Central memory CD8-positive, alpha-beta T cell (primary cell): ENCODE measurements at places on chromosomes 2 and 18.

- no peak for DNase-seq
Observed at GRCh38 chr2:66446941-66447340, 12.0 kb downstream of the MEIS1 start.

GRCh38 chr18:74376523-74376922 lies 60.9 kb downstream of the C18orf63 start:
- DNase-seq = peak; percentile 2

DNA sequence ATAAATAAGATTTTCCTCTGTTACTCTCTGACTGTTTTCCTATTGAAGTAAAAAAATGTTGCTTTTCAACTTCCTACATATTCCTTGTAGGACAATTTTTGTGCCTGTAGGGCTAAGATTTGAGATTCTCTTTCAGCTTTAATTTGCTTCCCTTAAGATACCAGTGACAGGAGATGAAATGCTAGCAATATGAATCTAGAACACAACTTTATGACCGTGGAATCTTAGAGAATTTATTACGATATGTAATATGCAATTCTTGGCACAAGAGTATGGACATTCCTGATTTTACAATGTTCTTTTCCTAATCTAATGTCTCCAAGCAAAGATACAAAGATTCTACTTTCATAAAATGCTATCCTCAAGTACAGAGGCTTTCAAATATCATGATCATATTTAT lies 180.9 kb downstream of the KCNE4 start:
- DNase-seq = no peak

GRCh38 chr2:84690225-84690624 lies 173.9 kb downstream of the DNAH6 start:
- no peak for DNase-seq

- DNase-seq = no peak
Observed at GRCh38 chr18:34834897-34835296, 124.8 kb downstream of the DTNA start.

GRCh38 chr2:237617587-237617982 lies 9.8 kb upstream of the LRRFIP1 start:
- no peak for DNase-seq

DNA sequence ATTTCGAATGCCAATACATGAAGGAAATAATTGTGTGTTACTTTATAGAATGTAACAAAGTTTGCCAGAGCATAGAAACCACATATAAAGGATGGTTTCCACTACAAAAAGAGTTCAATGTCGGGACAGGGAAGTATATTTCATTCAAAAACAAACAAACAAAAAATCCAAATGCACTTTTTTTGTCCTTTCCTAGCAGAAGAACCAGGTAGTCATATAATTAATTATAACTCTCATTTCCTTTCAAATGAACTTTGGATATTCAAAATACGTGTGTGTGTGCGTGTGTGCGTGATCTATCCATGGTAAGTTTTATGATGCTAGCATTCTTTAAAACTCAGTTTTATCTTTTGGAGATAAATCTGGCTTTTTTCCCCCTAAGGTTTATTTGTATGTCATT lies 8.3 kb downstream of the FN1 start:
- DNase-seq = no peak

- DNase-seq = no peak
Observed at GRCh38 chr2:143264851-143265250, 135.6 kb downstream of the ARHGAP15 start.

- DNase-seq = no peak
Observed at GRCh38 chr2:172211512-172211911, 108.8 kb upstream of the DLX2 start.

DNA sequence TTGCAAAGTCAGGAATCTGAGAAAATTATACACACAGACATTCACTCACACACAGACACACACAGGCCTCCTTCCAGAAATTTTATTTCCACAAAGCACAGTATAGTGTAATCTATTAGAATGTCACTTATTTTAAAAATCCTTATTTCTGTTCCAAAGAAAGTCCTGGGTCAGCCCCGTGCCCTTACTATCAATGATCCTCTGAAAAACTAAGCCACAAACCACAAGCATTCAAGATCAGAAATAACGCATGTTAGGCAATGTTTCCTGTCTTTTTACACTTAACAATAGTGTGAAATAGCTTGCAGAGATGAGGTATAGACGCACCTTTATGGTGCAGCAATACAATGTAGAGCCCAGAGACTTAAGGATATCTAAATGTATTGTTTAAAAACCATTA lies 25.8 kb downstream of the TBC1D8 start:
- no peak for DNase-seq

- no peak for DNase-seq
Observed at GRCh38 chr18:33573193-33573592, 4.8 kb upstream of the ASXL3 start.

GRCh38 chr18:57853133-57853532 lies 50.0 kb upstream of the ATP8B1 start:
- no peak for DNase-seq

DNA sequence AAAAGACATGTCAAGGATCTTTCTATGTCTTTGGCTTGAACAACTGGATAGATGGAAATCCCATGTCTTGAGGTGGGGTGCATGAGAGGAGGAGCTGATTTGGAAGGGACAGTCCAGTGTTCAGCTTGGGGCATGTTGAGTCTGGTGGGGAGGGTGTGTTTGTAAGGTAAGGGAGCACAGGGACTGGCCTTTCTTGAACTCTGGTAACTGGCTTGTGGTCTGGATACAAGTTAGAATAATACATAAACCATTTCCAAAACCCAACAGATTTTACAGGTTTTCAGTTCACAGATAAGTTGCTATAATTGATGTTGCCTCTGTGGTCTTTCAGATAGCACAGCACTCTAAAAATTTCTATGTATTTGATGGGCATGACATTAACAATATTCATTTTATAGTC lies 24.2 kb downstream of the RHBDD1 start:
- no peak for DNase-seq

DNA sequence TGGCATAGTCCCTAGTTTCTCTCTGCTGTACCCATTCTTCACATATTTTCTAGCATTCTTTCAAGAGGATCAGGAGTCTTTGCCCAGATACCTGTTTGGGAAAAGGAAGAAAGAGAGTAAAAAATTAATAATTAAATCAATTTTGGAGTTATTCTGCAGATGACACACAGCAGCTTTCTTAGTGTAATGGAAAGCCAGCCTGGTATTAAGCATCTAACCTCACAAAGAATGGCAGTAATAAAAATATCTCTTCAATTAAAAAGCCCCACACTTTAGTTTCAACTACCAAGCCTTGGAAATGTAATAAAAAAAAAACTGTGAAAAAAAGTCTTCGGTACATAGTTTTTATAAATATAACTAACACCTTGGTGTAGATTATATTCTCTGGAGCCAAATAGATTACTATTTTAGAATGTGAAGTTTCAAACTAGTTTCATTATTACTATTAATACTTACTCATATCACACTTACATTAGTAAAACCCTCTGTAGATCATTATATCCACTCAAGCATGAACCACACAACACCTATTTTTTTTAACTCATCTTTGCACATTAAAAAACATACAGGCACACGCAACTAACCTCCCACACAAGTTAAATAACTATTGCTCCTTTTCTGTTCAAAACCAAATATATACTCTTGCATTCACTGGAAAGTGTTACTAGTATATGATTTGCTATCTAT lies 90.9 kb downstream of the GPD2 start:
- no peak for DNase-seq

- DNase-seq = no peak
Observed at GRCh38 chr2:13607139-13607538, 890.4 kb downstream of the TRIB2 start.

DNA sequence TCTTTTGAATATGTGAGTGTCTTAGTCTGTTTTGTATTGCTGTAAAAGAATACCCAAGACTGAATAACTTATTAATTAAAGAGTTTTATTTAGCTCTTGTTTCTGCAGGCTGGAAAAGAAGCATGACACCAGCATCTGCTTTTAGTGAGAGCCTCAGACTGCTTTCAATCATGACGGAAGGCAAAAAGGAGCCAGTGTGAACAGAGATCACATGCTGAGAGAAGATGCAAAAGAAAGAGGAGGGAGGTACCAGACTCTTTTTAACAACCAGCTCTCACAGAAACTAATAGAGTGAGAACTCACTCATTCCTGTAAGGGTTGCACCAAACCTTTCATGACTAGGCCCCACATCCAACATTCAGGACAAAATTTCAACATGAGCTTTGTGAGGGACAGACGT lies 101.6 kb upstream of the HNMT start:
- DNase-seq = no peak

- no peak for DNase-seq
Observed at GRCh38 chr18:65792456-65793074, 41.8 kb downstream of the CDH7 start.

DNA sequence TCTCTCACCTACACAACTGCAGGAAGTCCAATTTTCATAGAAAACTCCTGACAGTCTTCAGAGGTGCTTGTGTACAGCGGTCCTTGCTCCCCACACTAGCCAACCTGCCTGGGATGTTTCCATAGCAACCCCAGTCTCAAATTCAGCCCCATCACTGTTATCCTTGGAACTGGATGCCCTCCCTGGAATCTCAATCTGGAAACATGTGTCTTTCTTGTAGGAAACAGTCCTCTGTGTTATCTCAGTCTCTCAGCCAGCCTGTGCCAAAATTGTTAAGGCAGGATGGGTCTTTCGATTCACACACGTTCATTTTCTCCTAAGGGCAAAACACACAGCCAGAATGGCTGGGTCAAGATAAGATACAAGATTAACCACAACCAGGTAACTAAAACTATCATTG lies 295.5 kb upstream of the RND3 start:
- DNase-seq = no peak

- DNase-seq = no peak
Observed at GRCh38 chr18:36337679-36338402, 40.3 kb downstream of the FHOD3 start.

DNA sequence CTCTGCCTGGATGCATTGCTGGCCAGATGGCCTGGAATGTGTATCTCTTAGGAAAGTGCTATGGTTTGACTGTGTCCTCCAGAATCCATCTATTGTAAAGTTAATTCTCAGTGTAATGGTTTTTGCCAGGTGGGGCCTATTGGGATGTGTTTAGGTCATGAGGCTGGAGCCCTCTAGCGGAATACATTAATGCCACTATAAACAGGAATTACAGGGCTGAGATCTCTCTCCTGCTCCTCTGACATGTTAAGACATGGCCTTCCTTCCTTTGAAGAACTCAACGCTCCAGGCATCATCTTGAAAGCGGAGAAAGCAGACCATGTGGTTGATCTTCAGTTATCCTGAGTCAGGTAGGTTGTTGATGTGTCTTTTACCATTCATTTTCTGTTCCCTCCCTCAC lies 276.4 kb downstream of the RPIA start:
- no peak for DNase-seq

DNA sequence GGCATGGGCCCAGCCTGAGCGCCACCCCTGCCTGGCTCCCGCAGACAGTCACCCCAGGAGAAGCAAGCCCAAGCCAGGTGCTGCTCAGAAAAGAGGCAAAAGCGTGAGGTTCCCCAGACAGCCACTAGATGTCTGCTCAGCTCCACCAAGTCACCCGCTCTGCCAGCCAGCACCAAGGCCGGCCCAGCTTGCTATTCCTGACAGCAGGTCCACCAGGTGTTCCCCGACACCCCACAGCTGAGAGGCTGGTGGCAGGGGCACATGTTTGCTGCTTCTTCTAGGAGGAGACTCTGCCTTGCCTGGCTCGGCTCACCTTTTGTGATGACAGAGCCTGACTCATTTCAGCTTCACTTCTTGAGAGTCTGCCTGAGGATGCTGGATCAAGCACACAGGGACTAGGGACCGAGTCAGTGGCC lies 206.7 kb downstream of the MGAT5 start:
- no peak for DNase-seq

- DNase-seq = no peak
Observed at GRCh38 chr18:5997361-5997760, 102.0 kb upstream of the TMEM200C start.

DNA sequence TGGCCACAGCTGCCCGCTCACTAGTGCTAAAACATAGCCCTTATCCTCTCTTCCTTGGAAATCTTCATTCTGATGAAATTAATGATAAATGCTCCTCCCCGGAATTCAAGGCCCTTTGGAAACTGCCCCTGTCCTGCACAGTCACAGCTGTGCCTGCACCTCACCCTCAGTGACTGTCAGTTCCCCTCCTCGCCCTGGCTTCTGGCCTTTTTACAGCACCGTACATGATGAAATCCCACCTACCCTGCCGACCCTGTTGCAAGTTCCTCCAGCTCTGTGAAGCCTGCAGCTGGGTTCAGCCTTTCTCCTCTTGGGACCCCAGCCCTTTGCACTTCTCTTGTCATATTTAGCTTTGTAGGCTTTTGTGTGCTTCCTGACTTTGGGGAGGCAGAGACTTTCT lies 48.4 kb downstream of the DCDC2C start:
- DNase-seq = no peak

DNA sequence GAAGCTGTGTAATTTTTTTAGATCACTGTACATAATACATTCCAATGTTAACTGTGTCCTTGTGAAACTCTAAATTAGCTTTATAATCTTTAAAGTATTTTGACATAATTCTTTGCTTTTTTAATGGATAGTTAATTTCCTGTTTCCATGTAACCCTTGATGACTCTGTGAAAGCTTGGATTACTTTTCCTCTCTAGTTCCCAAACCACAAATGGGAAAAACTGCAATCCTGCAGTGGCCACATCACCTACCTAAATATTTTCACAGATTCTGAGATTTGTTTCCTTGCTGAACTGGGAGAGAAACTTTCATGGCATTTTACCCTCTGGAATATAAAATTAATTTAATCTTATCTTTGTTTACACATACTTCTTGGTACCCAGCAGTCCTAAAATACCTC lies 161.6 kb upstream of the CCDC68 start:
- no peak for DNase-seq
